ENCODE measurements at places on chromosomes 5 and 9. TPM values are rescaled to one million over a fixed set of nuclear protein-coding genes. Genes with fewer than 3 reads are reported as not detected.

DNA sequence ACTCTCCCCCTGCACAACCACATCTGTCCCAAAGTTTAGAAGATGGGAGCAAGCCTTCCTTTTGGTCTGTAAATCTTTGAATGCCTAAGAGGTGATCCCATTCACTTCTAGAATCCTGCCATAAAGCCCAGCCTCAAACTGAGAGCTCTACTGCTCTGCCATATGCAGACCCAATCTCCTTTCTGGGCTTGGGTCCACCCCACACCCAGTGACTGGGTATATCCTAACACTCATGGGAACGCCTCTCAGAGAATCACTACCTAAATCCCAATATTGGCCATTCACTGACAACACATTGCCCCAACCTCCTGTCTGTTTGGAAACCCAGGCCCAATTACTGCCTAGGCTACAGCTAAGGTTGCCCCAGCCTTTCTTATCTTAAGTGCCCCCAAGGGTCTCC, 90.7 kb downstream of the MAMDC2 start:
- DNase-seq = no peak

DNA sequence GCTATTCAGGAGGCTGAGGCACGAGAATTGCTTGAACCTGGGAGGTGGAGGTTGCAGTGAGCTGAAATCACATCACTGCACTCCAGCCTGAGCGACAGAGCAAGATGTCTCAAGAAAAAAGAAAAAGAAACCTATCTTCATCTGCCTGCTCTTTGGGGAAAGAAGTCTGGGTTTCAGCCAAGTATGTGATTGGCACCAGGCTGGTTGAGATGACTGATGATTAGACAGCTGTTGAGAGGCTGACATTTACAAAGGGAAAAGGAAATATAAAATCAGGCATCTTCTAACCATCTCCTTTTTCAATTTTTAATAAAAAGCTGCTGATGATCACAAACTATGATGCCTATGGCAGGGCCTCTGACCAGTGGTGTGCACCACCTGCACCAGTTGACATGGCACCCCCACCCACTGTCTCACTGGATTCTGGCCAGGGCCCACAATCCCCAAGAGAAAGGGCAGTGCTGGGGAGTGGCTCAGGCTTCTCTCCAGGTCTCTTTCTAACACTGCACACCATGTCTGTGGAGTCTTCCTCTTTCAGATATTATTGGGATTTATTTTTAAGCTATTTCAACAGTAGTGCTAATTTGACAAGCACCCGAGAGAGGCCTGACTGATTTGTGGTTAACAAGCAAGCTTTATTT, 17.2 kb upstream of the C5orf15 start:
- DNase-seq = no peak

GRCh38 chr9:72897069-72897649, 55.7 kb downstream of the ALDH1A1 start:
- DNase-seq = no peak

DNA sequence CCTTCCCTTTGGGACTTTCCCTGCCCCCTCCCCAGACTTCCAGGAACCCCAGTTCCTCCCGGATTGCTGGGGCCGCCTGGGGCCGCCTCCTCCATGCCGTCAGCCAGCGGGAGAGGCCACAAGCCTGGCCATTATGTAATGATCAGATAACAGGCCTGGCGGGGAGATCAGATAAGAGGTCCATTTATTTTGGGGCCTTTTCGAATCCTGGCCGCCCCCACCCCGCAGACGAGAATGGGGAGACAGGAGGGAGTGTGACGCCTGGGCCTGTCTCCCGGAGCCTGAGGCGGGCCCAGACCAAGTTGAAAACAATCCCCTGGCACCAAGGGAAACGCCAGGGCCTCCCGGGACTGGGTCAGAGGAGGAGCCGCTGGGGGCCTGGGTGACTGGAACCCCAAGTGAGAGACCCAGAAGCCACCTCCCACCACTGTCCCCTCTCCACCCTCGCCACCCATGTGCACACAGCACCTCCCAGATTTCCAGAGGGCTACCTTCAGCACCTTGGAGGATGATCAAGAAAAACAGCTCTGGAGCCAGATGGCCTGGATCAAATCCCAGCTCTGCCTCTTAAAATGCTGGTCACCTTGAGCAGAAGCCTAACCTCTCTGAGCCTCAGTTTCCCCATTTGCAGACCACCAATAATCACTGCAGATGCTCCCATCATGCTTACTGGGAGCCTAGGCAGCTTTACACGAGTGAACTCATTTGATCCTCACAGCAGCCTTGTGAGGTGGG, 7.8 kb downstream of the ENG start:
- no peak for DNase-seq

PCDHB2 gene
- 0.42 TPM for polyA plus RNA-seq

Data from BJ (cell line).